ENCODE measurements at places on chromosomes 3 and 15.

DNA sequence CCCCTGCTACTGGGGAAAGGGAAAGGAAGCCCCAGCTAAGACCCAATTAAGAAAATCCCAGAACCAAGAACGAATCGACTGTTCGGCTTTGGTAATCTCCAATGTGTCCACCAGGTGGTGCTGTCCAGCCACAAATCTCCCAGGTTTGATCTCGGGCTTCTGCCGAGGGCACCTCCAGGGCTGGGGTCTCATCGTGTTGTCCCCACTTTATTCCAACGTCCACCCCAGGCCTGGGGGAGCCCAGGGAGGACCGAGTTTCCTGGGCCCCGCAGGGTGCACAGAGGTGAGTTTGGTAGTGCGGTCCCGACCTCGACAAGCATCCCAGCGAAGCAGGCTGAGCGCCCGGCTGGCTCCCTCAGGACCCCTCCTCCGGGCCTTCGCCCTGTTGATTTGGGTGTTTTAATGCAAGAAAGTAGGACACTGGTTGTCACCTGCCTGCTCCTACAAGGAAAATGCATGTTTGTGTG is 185.1 kb downstream of the GOLGA6L6 start:
- DNase-seq: no peak

GRCh38 chr3:118036215-118036614 is 998.4 kb downstream of the IGSF11 start:
- no peak for DNase-seq

GRCh38 chr3:196398782-196399181 is 33.4 kb downstream of the UBXN7 start:
- DNase-seq: no peak

DNA sequence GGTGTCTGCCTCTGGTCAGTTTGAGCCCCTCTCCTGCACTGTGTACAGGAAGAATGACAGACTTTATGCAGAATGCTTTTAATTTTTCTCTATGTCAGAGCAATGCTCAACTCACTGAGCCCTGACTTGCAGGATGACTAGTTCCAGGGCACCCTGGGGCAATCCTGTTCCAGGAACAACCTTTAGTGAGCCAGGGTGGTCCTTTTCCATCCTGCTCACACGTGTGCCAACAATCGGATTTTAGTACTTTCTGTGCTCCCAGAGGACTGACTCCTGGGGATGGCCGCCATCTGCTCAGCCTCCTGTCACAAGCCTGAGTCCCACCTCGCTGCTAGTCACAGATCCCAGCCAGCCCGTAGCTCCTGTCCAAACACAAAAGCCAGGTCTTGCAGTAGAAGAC is 48.2 kb upstream of the ALDH1A3 start:
- DNase-seq: no peak

DNA sequence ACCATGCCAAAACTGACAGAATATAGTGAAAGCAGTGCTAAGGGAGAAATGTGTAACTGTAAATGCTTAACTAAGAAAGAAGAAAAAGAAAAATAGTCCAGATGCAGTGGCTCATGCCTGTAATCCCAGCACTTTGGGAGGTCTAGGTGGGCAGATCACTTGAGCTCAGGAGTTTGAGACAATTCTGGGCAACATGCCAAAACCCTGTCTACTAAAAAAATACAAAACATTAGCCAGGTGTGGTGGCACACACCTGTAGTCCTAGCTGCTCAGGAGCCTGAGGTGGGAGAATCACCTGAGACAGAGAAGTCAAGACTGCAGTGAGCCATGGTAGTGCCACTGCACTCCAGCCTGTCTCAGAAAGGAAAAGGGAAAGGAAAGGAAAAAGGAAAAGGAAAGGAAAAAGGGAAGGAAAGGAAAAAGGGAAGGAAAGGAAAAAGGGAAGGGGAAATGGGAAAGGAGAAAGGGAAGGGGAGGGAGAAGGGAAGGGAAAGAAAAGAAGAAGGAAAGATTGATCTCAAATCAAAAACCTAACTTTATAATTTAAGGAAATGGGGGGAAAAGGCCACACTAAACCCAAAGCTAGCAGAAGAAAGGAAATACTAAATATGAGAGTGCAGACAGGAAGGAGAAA is 20.3 kb downstream of the C3orf33 start:
- no peak for DNase-seq

GRCh38 chr3:60497902-60498301 is 753.4 kb downstream of the FHIT start:
- no peak for DNase-seq

- DNase-seq: no peak
Measured at GRCh38 chr3:117217760-117218316, 508.3 kb downstream of the TUSC7 start.

Data from GDM1 (cell line).